ENCODE measurements at places on chromosomes 7 and 10. TPM values are rescaled to one million over a fixed set of nuclear protein-coding genes. Genes with fewer than 3 reads are reported as not detected.

DNA sequence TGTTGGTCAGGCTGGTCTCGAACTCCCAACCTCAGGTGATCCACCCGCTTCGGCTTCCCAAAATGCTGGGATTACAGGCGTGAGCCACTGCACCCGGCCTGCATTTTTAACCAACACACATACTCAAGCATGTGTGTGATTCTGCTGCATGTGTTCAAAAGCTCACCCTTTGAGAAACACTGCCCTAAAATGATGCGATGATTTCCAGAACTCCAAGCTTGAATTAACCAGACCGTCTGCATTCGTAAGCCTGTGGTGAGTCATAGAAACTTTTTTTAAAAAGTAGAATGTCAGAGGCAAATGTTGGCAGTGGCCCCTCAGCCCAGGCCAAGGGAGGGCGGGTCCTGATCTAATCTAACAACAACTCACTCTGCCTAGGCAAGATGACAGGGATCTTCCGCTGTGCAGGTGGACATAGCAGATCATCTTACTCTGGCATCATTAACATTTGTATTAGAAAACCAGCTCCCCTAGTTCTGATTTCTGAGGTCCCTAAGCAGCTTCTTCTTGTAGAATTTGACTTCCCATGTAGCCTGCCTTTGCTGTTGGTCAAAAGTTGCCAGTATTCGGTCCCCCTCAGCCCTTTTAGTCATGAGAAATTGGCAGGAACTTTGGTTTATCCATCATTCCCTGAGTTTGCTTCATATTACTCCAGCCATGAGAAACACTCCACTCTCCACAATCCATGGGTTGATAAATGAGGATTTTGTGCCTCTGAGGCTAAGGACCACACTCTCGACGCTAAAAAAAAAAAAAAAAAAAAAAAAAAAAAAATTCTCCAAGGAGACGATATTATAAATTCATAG lies 190.4 kb downstream of the SKIDA1 start:
- no peak for DNase-seq

The SLC26A3 gene
- not detected for total RNA-seq

DNA sequence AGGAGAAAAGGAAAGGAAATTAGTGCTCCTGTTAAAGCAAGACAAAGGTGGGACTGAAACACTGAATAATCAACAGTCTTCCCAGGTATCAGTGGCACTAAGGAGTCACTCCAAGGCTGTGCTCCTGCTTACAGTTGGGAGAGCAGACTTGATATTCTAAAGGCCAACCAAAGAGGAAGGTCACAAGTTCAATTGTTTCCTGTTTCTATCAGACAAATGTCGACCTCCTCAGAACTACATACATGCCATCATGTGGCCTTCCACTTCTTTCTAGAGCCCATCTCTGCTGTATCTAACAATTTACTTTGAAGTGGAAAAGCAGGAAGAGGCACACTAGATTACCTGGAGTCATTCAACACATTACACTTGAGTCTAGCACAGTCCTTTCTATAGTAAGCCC lies 3.4 kb downstream of the ZNF239 start:
- no peak for DNase-seq

DNA sequence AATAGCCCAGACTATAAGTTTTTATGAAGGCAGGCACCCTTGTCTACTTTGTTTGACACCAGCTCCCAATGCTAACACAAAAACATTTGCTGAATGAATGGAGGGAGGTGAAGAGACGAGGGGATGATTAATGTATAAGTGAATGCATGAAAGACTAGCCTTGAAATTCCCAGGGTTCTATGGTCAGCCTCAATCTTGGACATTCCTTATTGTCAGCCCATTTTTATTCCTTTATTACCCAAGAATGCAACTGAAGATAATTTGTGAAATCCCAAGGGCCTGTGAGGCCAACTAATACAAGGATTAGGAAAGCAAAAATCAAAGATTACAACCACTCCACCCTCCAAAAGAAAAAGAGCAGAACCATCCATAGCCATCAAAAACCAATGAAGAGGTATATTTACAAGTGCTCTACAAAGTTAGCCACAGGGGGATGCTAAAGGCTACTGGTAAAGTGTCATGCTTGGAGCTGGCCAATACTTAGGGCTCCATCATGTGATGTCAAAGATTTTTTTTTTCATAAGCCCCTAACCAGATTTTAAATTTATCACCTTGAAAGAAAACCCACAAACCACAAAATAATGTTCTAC lies 40.0 kb upstream of the ASAH2 start:
- DNase-seq, result no peak

GRCh38 chr10:4183761-4184261 lies 398.8 kb upstream of the KLF6 start:
- no peak for DNase-seq

DNA sequence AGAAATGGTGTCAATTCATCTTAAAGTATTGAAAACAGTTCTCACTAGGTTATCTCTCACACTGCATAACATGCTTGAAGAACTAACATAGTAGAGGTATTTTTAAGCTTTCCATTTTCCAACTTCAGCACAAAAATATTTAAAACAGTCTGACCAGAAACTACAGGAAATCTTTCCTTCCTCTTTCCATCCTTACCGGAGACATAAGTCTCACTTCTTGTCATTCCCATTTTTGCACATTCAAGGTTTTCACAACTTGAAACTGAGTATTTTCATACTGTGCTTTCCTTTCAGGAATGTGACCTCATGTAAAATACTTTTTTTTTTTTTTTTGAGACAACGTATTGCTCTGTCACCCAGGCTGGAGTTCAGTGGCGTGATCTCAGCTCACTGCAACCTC lies 45.2 kb downstream of the ARHGAP12 start:
- no peak for DNase-seq

GRCh38 chr7:38502848-38503247 lies 128.3 kb downstream of the AMPH start:
- no peak for DNase-seq
